ENCODE measurements at places on chromosomes 4 and X. TPM values are rescaled to one million over a fixed set of nuclear protein-coding genes. Genes with fewer than 3 reads are reported as not detected.
A peak's percentile ranks its signal among the peaks of the same experiment; 100 is the strongest.

The IL21 gene
- 0.12 TPM for total RNA-seq

DNA sequence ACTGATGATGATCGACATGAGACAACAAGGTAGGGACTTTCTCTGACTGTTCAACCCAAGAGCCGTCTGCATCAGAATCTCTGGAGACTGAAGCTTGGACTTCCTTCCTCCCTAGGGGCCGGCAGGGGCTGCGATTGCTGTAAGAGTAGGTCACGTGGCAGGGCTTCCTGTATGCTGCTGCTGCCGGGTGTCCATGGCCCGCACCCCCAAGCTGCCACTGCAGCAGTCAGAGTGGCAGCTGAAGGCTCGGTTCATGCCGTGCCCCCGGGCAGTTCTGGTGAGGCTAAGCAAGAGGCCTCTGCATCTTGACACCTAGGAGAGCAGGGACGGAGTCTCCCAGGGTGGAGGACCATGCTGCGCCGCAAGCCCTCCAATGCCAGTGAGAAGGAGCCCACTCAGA, at the start of gene SASH3:
SASH3 (plus strand) TSS at position 203 of the 400 bp plus-strand sequence; CDS start at position 352, 149 bp downstream.
- DNase-seq: no peak

- DNase-seq: no peak
Observed at GRCh38 chrX:15468036-15468435, 25.1 kb downstream of the PIR start.

The PPEF2 gene
- not detected for total RNA-seq

GRCh38 chrX:46433892-46434291, 111.3 kb downstream of the ZNF674 start:
- no peak for DNase-seq

DNA sequence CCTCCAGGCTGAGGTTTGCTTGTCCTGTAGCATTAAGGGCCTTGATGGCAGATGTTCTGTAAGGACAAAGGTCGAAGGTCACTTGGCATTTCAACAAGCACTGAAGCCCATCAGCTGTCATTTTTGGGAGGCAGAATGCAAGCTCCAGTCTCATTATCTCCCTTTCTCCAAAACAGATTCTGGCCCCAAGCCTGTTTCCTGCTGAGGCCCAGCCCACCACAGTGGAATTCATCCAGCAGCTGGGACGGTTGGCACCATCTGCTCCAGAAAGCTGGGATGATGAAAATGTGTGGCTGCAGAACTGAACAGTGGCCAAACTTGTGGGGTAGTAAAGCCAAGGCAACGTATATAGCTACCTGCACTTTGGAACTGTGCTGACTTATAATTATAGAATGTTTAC, 17.7 kb upstream of the PPEF2 start:
- DNase-seq: no peak

DNA sequence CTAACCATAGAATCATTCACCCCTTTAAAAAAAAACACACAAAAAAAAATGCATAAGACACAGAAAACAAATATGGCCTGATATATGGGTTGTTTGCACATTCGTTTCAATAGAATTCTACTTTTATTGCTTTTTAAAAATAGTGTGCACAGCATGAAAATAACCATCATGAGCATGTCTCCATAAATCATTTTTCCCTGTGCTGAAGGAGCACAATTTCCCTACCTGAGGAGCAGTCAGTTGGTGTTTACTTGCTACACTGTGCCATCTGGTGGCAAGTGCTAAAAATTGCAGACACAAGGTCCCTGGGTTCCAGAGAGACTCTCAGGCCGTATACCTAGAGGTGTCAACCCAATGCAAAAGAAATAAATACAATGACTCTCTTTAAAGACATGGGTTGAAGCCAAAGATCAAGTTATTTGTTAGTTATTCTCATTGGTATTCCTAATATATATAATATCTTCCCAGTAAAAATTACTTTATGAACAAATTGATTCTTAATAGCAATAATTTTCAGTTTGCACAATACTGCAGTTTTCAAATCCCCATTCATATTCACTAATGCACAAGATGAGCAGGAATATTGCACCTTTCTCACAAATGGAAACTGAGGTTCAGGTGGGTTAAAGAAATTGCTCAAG, 551.4 kb downstream of the IQCM start:
- peak; percentile 48 for DNase-seq

The ERAS gene
- total RNA-seq: not detected

The GAB3 gene
- total RNA-seq: 0.69 TPM

- no peak for DNase-seq
Observed at GRCh38 chr4:41122775-41123174, 91.6 kb downstream of the APBB2 start.

DNA sequence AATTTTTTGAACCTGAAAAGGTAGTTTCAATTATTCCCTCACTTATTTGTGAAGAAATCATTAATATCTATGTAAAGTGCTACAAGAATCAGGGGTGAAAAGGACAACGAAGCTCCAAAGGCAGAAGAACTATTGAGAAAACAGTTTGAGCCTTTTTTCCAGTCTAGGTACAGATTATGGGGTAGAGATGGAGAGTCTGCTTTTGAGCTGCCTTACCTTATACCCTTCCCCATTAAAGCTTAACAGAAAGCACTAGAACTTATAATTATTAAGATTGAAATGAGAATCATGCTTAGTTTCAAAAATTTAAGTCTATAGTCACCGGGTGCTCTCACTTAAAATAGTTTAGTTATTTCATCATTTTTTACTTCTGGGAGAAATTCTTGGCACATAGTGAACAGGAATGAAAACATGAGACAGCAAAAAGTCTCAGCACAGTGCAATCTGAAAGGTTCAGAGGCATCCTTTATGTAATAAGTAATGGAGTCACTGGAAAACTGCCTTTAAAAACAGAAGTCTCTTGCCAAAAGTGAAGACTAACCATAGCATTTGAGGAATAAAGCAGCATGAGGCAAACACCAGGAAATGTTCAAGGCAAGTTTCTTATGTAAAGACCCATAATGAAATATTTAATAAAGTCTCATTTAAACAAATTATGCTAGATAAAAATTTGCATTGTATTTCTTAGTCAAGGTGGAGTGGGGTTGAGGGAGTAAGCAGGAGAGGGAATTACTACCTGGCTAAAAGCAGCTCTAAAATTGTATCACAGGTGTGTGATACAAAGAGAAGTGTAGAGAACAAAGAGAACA, 5.1 kb upstream of the DCLK2 start:
- no peak for DNase-seq

The USP17L27 gene
- total RNA-seq: not detected

GRCh38 chrX:133477986-133478385, 62.7 kb upstream of the GPC4 start:
- no peak for DNase-seq

DNA sequence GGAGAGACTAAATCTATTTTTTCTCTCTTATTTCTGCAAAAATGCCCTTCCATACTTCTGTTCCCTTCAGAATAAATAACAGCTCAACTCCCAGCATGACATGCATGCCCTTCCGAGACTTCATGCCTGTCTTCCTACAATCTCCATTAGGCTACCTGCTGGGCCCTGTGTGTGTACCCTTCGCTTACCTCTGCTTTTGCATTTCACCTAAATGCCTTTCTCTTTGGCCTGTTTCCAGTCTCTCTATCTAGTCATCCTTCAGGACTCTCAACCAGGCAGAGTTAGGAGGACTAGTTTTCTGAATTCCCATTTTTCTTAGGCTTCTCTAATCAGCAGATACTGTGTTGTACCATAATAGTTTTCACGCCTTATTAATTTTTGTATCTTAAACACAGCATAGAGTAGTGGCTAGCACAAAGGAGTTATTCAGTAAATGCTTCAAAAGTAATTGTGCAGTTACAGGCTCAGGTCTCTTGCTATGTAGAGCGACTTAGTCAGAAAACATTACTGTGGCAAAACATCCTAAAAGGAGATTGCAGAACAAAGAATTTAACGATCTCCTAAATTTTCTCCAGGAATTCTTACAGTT, 20.5 kb downstream of the SEPTIN11 start:
- no peak for DNase-seq

DNA sequence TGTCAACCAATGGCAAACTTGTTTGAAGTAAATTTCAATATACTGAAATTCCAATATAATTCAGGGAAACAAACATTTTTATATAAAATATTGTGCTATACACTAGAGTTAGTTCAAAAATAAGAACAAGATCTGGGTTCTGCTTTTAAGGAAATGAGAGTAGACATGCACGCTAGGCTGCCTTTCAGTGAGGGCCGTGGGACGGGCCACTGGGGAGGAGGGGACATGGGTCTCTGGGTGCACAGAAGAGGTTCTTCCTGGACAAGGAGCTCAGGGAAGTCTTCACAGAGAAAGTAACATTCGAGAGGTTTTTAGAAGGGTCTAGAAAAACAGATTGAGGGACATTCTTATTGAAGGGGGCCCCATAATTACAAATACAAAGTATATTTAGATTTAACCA, 64.4 kb downstream of the SHROOM3 start:
- DNase-seq: no peak

The RXFP1 gene
- not detected for total RNA-seq

DNA sequence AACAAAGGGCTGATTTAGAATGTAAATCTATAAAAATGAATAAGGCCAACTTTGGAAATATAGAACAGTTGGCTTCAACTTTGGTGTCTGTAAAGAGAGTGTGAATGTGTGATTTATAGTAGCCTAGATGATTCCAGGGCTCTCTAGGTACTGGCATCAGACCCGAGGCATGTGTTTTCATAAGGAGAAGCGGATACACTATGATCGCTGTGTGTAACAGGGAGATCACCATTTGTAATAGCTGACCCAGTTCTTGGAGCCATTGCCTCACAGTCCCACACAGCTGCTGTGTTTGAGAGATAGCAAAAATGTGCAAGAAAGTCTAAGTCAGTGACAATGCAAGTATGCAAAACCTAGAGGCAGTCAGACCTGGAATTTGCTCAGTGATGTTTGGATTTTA, 135.1 kb downstream of the REPS2 start:
- no peak for DNase-seq

DNA sequence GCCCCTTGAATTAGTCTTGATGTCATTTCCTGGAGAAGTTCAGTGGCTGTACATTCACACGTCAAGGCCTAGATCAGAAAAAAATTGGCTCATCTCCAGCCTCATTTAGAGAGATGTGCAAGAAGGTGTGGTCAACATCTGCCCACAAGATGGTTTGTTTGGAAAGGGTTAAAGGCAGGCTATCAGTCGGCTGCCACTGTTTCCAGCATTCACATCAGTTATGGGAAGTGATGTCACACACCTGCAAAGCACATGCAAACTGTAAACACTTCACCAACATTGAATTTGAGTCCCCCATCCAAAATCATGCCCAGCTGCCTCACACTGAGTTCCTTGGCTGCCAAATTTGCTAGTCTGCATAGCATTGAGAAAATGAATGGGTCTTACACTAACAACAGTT, 498.3 kb upstream of the INTU start:
- DNase-seq: no peak

The SH2D1A gene
- 0.15 TPM for total RNA-seq

GRCh38 chrX:68648960-68649359, 1.5 kb downstream of the STARD8 start:
- DNase-seq: no peak

- DNase-seq: no peak
Observed at GRCh38 chrX:84487365-84488353, 14.6 kb downstream of the HDX start.

The CPLX1 gene
- 14.5 TPM for total RNA-seq

GRCh38 chrX:5724123-5724522, 504.5 kb downstream of the NLGN4X start:
- DNase-seq: no peak

The CFI gene
- 0.84 TPM for total RNA-seq

DNA sequence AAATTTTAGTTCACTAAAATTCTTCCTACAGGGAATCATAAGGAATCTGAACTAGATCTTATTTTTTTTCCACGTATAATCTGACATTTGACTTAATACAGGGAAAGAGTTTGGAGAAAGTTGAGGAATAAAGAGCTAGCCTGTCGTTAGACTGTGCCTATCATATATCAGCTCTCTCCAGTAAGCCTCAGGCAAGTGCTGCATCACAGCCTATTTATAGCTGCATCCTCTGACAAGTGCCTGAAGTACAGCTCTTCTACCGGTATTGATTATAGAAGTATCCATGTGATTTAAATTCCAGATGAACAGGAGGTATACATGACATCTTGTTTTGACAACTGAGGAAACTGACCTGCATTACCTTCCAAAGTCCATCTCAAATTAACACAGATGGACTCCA, 248.9 kb downstream of the TLL1 start:
- DNase-seq: no peak

The NKRF gene
- 22.8 TPM for total RNA-seq

The HERC5 gene
- 7.2 TPM for total RNA-seq

GRCh38 chrX:97070346-97070745, 186.6 kb downstream of the RPA4 start:
- DNase-seq: no peak

DNA sequence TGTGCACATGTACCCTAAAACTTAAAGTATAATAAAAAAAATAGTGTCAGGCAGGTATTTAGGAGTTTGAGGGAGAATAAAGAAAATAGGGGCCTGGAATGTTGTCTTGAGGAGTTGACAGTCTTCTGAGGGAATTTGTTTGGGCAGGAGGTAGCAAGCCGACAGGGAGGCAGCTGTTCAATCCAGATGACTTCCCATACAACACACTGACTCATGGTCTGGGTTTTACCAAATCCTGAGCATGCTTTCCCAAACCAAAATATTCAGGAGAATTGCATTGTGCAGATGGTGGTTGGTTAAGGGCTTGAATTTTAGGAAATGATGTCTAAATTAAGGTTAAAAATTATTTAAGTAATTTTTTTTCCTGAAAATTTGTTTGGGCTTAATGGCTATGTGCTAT, 430.0 kb downstream of the INPP4B start:
- DNase-seq: no peak

DNA sequence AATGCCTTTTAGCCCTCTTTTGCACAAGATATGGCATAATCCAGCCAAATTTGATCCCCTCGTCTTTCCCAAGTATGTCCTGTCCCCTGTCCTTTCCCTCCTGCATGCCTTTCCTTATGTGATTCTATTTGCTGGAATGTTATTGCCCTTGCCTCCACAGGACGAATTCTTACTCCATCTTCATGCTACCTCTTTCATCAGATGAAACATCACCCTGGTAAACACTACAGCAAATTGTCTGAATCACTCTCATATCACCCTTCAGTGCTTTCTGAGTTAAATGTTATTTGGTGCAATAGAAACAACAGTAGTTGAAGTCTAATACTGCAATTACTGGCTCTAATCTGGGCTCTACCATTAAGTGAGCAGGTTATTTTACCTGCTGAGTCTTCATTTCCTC, 52.2 kb upstream of the FAT1 start:
- DNase-seq: no peak

The INTU gene
- total RNA-seq: 12.0 TPM

DNA sequence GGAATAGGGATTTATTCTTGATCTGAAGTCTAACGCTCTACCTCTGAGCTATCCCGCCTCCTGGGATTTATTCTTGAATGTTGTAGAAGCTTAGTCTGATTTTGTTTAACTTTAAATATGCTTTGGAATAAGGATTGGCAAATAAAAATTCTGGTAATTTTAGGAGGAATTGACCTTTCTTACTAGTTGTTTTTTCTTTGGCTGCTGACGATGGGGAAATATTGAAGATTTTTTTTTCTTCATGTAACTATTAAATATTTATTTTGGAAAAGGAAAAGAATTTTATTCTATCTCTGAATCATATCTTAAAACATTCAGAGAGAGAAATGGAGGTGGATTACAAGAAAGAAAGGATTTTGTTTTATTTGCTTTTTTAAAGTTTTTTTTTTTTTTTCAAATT, 122.9 kb downstream of the PDLIM5 start:
- no peak for DNase-seq

All from HCT116 (cell line).